CD4-positive, alpha-beta T cell treated with Interleukin-6 at 100 ng/mL for 8 hours (primary cell): ENCODE measurements at places on chromosomes 6 and 20.

- DNase-seq: no peak
Observed at GRCh38 chr6:124873066-124873410, 89.2 kb upstream of the RNF217 start.

GRCh38 chr6:169034516-169035167 is 219.0 kb downstream of the THBS2 start:
- no peak for DNase-seq

DNA sequence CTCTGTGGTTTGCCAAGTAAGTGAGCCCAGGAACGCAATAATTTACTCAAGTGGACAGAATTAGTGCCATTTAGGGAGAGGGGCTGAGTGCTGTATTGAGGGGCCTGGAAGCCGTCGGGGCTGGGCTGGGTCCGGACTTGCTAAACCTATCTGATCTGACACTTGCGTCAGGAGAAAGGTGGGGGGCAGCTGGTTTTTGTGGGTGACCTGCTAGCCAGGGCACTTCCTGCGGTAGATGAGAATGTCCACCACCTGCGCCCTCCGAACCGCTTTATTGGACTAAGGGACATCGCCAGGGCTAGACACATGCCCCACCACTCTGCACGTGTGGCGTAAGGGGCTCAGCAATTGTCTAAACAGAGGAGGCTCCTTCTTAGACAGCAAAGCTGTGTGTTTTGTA is 139.1 kb downstream of the CDH4 start:
- DNase-seq: no peak

GRCh38 chr6:168159506-168159905 is 80.5 kb upstream of the FRMD1 start:
- no peak for DNase-seq

DNA sequence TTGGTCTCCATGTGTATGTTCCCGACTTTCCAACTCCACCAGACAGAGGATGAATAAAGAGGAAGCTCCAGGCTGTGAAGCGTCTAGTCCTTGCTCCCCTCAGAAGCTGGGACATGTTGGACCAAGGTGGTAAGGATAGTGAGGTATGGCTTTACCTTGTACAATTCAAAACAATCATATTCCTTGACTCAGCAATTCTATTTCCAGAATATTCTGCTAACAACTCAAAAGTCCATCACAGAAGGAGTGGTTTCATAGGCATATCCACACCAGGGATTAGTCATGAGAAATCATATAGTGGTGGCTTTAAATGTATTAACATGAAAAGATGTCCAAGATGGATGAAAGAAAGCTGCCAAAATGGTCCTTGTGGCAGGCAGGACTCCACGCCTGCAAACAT is 19.8 kb downstream of the FKBP1A start:
- DNase-seq: no peak

- DNase-seq: no peak
Observed at GRCh38 chr20:24747010-24747712, 201.9 kb upstream of the CST7 start.

DNA sequence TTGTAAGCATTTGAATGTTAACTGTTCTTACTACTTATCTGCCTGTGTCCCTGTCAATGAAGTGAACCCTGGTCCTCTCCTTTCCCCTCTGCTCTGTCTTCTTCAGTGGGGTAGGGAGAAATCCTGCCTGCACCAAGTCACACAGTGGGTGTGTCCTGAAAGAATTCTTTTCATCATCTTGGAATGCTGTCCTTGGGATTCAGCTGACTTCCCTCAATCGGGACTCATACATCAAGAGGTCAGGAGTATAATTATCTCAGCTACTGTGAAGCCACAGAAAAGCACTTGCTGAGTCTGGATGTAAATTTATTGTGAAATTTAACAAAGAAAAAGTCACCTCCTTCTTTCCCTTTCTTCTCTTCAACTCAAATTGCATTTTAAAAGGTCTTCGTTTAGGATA is 328.5 kb downstream of the SOX4 start:
- no peak for DNase-seq

- no peak for DNase-seq
Observed at GRCh38 chr6:137637121-137637520, 142.9 kb upstream of the OLIG3 start.

- DNase-seq: no peak
Observed at GRCh38 chr20:20289331-20289730, 78.6 kb upstream of the INSM1 start.
